ENCODE measurements at places on chromosomes 6 and 20. TPM values are rescaled to one million over a fixed set of nuclear protein-coding genes. Genes with fewer than 3 reads are reported as not detected.

- DNase-seq: peak; percentile 55
Observed at GRCh38 chr20:1830240-1830639, 65.0 kb upstream of the SIRPA start.

- DNase-seq: peak; percentile 17
Observed at GRCh38 chr6:16403831-16404230, 165.4 kb downstream of the GMPR start.

- no peak for DNase-seq
Observed at GRCh38 chr6:161833099-161833860, 559.4 kb upstream of the AGPAT4 start.

GRCh38 chr6:16104624-16105433, 24.1 kb upstream of the MYLIP start:
- no peak for DNase-seq

Gene LY6G6F
- total RNA-seq: not detected

- no peak for DNase-seq
Observed at GRCh38 chr6:30511169-30511546, 21.8 kb downstream of the HLA-E start.

GRCh38 chr6:29705389-29706231, 17.6 kb upstream of the HLA-F start:
- DNase-seq: peak; percentile 60

Gene THBS2
- total RNA-seq: 2.0 TPM

DNA sequence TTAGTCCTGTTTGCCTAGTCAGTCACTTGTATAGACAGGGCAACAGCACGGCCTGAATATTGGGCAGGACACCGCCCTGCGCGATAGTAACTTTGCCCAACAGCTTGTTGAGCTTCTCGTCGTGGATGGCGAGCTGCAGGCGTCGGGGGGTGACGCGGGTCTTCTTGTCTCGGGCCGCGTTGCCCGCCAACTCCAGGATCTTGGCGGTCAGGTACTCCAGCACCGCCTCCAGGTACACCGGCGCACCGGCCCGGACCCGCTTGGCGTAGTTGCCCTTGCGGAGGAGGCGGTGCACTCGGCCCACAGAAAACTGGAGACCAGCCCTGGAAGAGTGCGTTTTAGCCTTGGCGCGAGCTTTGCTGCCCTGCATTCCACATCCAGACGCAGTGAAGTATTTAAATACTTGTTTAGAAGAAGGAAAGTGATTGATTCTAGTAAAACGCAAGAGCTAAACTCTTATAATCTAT, 92.8 kb upstream of the BTN3A2 start:
- DNase-seq: no peak

Gene RIPOR3
- total RNA-seq: 0.68 TPM

DNA sequence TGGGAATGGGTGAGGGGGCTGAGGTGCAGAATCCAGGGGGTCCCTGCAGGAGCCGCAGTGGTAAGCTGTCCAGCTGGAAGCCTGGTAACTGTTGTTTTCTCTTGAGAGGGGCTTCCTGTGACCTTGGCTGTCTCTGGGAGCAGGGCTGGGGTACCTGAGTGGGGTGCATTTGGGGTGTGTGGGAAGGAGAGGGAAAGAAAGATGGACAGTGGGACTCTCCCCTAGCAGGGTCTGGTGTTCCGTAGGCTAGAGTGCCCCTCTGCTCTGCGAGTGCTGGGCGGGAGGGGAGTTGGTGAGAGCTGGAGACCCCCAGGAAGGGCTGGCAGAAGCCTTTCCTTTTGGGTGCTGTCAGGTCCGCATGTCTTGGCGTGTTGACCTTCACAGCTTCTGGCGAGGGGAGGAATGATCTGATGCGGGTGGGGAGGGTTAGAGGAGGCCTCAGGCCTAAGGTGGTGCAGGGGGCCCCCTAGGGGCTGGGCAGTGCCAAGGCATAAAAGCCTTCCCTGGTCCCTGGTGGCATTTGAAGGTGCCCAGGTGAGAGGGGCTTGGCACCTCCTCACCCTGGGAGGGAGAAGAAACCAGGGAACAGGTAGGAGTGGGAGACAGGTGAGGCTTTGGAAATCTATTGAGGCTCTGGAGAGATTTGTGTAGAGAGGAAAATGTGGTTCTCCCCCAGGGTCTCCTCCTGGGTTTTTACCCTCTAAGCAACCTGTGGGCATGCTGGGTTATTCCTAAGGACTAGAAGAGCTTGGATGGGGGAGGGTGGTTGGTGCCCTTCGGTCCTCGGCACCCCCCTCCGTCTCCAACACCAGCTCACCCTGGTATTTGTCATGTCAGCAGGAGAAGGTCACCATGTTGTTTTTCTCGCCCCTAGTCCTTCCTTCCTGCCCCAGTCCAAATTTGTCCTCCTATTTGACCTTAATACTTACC, 3.3 kb downstream of the VEGFA start:
- DNase-seq: peak; percentile 70

- no peak for DNase-seq
Observed at GRCh38 chr20:20295621-20296498, 72.0 kb upstream of the INSM1 start.

Gene SLC17A3
- 0.17 TPM for total RNA-seq

- DNase-seq: no peak
Observed at GRCh38 chr6:29509711-29510110, 22.0 kb upstream of the MAS1L start.

DNA sequence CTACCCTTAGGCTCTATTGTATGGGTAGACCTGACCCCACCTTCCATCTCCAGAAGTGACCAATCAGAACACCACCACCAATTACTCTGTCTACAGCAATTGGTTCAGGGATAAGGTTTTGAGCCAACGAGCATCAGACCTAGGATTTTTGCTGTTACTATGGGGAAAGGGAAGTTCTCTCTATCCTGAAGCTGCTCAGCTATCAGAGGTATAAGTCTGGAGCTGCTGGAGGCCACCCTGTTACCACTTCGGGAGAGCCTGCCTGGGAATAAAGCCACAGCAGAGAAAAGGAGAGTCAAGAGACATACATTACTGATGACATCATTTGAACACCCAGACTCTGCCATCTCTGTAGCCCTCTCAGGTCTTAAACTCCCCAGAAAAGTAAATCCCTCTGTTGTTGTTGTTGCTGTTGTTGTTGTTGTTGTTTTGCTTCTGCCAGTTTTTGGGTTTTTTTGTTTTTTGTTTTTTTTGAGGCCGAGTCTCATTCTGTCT, 94.5 kb downstream of the PREX1 start:
- DNase-seq: no peak

GRCh38 chr20:15563836-15564235, 1009.4 kb downstream of the KIF16B start:
- no peak for DNase-seq

Gene RIMS1
- 7.5 TPM for total RNA-seq

GRCh38 chr6:5995949-5996713, 10.6 kb downstream of the NRN1 start:
- peak; percentile 88 for DNase-seq

DNA sequence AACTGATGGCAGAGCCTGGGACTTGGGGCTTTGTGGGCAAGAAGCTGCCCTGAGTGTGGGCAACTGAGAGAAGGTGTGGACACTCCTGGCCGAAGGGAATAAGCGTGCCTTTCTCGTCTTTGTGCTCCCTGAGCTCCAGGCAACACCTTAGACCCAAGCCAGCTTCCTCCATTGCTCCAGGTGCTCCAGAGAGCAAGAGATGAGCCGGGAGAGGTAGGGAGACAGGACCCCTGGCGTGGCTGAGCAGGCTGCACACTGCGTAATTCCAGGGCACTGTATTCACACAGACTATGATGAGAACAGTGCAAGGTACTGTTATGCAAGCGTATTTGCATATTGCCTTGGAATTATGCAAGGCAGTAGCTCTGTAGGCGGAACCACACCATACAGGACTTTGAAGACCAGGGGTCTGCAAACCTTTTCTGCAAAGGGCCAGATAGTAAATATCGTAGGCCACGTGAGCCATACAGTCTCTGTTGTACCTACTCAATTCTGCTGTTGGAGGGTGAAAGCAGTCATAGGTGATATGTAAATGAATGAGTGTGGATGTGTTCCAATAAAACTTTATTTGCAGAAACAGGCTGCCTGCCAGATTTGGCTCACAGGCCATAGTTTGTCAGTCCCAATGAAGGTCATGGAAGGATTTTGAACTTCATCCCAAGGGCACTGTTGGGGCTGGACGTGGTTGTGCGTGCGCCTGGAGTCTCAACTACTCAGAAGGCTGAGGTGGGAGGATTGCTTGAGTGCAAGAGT, 42.1 kb upstream of the FAM83D start:
- DNase-seq: no peak

GRCh38 chr6:56572788-56573471, 69.8 kb downstream of the DST start:
- DNase-seq: no peak

DNA sequence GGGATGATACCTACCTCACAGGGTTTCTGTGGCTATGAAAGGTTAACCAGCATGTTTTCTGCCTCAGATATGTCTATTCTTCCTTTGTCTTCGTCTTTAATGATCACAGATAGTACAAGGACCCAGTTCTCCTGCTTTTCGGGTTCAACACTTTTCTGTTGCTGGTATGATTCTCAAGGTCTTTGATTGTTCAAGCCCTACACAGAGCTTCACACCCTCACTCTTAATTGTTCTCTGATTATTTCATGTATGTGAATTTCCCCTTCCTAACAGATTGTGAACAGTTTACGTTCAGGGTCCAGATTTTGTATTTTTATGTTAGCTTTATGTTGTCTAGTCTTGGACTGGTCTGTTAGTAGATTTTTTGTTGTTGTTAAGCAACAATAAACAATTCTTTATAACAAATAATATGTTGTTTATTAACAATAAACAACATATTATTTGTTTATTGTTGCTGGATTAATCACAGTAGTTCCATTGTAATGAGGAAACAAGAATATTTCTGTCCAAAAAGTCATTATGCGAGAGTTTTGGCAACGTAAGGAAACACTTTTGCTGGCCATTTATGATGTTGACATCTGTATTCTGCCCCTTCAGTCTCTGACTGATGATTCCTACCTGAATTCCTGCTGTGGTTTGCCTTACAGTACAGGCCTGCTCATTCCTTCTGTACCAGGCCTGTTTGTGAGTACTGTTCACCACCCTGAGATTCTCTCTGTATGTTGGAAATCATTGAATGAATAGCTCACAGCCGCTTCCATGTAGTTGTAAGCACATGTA, 27.2 kb upstream of the TULP4 start:
- DNase-seq: no peak

GRCh38 chr6:107460083-107460631, 793 bp upstream of the PDSS2 start:
- DNase-seq: no peak

- no peak for DNase-seq
Observed at GRCh38 chr6:81169166-81169565, 583.3 kb downstream of the TENT5A start.

DNA sequence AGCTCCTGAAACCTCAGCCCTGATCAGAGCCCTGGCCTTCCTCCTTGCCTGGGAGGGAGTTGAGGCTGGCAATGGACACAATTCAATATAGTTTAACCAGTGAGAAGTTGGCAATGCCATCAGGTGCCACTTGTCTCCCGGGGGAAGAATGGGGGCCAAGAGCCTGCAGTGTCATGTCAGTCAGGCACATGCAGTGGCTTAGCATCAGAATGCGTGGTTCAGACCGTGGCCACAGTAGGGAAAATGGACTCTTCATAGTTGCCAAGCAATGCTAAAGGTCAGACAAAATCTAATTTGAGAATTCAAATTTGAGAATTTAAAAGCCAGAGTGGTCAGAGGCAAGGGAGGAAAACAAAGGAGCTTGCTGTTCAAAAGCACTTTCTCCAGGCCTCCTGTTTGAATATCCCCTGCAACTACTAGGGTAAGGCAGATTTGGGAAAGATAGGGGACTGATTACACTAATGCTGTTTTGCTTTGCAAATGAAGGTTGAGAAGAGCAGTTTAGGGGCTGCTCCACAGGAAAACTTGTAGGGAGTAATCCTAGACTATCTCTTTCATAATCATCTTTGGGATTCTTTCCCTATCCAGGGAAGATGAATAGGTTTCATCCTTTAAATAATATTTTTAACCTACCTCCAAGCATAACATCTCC, 33.1 kb upstream of the CLIC5 start:
- DNase-seq: no peak

DNA sequence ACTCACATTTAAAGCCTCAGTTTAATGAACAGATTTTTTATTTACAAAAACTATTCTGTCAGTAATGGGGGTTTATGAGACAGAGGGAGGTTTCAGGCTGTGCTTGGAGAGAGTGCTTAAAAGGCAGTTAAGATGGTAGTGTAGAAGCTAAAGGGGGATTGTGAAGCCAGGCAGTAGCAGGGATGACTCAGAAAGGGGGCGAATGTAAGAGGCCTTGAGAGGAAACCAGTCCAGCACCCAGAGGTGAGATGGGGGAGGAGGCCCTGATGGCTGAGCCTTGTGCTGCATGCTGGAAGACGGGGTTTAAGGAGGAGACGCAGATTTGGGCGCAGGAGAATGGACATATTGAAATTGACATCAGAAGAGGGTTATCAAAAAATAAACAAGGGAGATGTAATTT, 6.6 kb upstream of the SERPINB9 start:
- no peak for DNase-seq

DNA sequence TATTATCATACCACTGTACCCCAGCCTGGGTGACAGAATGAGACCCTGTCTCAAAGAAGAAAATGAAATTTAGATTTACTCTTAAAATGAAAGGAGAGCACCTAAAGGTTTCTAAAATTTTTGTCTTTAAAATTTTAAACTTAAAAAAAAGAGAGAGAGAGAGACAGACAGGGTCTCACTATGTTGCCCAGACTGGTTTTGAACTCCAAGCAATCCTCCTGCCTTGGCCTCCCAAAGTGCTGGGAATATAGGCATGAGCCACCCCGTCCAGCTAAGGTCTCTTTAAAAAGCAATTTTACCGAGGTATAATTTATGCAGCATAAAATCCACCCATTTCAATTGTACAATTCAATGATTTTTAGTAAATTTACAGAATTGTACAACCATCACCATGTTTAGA, 33.2 kb downstream of the ILRUN start:
- no peak for DNase-seq

DNA sequence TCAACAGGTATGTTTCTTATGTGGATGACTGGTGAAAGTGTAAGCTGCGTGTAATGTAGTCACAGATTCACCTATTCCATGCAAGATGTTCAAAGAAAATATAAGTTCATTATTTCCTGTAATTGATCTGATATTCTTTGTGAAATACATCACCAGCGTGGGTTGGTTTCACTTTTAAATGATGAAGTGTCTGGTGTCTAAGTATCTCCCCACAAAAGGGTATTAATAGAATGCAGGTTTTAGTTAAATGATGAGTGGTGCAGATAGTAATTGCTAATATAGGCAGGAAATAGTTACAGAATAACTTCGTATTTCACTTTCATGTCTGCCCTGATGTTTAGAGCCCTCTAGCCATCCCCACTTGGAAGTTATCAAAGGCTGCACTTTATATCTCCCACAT, 22.2 kb downstream of the PGBD1 start:
- DNase-seq: no peak

Gene TRIM10
- not detected for total RNA-seq

DNA sequence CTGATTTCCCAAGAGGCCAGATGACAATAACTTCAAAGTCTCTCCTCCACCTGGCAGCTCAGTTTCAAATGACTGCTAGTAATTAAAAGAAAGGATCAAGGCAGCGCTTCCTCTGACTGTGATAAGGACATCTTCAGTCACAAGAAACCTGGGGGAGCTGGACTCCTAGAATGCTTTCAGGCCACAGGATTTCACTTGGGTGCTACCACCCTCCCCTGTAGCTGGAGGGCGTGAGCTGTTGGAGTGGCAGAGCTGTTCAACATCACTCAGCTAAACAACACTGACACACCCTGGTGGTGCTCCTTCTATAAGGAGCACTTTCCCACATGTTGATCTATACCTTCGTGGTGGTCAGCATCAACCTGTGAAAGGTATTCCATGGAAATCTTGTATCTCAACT, 2.2 kb upstream of the CNR1 start:
- DNase-seq: no peak

Gene CDH26
- 0.47 TPM for total RNA-seq

Gene RAB44
- not detected for total RNA-seq

Gene DNMT3B
- 2.9 TPM for total RNA-seq

GRCh38 chr20:9769954-9770353, 68.9 kb downstream of the PAK5 start:
- DNase-seq: no peak
